CD4-positive, alpha-beta T cell treated with Interleukin-17A for 1 hour (primary cell): ENCODE measurements at places on chromosomes 4 and X.

DNA sequence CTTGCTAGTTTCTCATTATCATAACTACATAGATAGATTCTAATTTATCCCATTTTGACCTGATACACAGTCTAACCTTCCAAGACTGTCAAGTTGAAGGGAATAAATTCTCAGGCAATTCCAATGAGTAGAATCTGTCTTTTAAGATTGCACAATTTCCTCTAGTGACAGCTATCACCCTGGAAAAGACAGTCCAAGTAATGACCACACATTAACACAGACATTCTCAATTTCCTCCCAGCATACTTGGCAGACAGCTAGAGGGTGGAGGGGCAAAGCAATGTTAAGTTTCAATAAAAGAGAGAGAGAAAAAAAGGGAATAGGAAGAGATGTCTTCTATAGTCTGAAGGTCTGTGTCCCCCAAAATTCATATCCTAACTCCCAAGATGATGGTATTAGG, 234.7 kb downstream of the LDB2 start:
- no peak for DNase-seq

GRCh38 chr4:101967697-101968346, 177.3 kb downstream of the BANK1 start:
- DNase-seq: no peak

DNA sequence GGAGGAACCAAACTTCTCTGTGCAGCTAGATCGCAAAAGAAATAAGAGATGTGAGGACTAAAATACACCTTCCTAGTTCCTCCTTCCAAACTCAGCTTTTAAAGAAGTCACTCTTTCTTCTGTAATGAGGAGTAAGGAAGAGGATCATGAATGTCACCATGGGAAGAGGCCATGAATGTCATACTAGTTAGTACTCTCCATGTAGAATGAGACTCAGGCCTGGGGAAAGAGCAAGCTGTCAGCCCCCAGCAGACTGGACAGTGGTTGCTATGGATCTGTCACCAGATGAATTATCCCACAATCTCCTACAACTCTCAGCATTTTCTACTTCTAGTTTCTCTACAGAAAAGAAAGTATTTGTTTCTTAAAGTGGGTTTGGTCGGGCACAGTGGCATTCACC, 57.1 kb upstream of the PRDM8 start:
- no peak for DNase-seq

DNA sequence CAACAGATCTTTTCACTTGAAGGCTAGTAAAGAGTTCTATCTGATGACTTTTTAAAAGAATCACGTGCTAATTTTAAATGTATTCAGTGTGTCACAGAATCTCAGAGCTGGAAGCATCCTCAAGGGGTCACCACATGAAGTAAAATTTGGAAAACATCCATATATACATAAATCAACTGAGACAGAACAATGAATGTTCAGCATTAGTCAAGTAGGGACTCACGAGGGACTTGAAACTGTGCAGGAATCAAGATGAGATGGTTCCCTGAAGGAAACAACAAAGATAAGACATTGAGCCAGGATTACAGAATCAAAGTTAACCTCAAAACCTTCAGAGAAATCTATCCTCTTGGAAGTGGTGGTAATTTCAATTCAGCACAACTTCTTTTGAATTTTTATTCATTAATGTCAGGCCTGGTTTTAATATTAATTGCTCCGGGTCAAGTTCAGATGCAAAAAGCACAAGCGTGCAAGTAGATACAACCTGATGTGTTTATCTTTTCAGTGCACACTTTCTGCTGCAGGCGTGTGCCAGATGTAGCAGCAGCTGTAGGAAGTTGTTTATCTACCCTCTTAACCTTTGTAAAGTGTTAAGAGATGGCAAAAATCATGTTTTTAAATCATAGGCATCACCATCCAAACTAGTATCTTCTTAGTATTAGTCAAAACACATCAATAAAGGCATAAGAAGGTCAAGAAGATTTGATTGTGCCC, 87.7 kb upstream of the SRD5A3 start:
- DNase-seq: no peak

DNA sequence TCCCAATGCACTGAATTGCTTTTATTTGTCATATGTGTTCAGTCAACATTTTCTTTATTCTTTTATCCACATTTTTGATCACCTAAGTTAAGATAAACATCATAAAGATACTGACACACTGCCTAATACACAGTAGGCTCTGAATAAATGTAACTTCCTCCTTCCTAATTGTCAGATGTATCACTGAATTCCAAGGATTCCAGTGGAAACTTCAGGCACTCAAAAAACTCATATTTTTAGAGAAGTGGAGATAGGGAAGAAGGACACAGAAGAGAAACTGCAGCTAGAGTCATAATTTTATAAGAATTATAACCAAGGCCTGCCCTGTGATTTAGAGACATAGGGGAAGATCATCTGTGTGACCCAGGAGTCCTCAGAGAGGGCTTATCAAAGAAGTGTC, 753.3 kb downstream of the ADGRL3 start:
- no peak for DNase-seq

DNA sequence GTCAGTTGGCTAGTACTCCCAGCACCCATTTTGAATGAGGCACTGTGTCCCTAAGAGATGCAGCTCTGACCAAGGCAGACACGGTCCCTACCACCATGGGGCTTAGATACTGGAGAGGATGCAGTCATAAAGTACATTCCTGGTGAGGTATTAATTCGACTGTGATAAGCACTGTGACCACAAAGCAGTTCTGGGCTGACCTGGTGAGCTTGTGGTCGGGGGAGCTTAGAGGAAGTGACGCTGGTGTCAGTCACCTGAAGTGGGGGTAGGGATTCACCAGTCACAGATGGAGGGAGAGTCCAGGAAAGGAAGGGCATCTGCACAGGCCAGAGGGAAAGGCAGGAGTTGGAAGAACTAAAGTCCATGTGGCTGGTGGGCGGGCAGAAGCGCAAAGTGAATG, 15.8 kb upstream of the CLTRN start:
- peak; percentile 8 for DNase-seq

DNA sequence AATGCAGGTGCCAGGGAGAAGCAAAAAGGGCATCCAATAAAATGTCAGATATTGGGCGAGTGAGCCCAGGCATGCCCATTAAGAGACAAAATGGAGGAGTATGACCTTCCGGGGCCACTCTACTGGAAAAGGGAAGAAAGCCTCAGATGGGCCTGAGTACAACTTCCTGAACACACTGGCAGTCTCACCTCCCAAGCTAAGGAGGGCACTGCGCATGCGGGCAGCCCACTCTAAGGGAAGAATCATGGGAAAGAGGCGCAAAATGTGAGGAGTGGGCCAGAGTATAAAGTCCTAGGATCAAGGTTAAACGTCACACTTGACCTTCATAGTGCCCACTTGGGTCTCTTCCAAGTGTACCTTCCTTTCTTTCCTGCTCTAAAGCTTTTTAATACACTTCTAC, 63.5 kb downstream of the TIGD2 start:
- DNase-seq: no peak

DNA sequence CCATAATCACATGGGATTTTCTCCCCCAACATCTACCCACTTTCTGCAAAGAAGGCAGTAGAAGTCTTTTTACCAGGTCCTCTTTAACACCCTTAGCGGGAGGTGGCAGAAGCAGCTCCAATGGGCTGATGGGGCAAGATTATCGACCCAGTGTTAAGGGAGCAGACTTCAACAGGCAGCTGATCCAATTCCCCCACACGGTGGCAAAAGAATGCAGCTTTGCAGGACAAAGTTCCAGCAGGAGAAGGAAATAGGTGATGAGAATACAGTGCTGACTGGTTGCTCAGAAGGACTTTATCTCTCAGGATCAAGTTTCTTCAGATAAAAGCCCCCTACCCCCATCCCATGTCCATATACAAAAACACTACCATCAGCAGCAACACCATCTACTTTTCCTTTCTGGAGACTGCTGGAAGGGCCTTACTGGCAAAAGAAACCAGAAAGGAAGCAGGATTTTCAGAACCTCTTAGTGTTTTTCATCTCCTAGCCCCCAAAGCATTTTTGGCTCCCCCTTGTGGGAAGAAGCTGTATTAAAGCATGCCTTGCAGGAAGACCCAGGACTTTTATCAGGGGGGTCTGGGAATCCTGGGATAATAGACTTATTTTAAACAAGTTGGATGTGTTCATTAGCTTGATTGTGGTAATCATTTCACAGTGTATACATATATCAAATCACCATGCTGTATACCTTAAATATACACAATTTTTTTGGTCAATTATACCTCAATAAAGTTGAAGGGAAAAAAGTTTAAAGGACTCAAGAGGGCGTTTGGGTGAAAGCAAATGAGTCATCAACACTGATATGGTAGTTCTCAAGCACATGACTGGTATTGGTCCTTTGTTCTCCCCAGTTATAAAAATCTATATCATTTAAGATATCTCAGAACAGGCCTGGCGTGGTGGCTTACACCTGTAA, 146.4 kb downstream of the GPC3 start:
- DNase-seq: peak; percentile 6

- DNase-seq: no peak
Measured at GRCh38 chr4:145492376-145492775, 10.7 kb downstream of the SMAD1 start.

GRCh38 chrX:99703473-99703872, 706.6 kb downstream of the PCDH19 start:
- DNase-seq: no peak

DNA sequence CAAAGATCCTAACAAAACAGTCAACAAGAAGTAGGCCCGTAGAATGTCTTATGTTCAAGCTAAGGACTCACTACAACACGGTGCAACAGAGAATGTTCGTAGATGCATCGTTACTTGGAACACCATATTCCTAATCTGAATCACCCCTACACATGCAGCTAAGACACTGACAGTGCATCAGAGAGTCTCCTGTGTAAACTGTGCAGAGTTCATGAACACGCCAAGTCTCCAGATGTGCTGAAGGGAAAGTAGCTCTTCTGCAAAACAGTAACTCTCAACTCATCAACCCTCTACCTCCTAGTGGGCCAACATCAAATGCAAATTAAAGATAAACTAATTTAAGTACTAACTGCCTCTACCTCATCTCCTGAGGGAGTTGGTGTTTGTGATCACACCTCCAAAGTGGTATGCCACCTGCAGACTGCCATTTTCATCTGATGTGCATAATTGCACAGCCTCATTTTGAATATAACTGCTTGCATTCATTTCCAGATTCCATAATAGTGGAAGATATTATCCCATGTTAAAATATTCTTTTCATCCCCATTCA, 73.5 kb downstream of the MOSPD2 start:
- no peak for DNase-seq

DNA sequence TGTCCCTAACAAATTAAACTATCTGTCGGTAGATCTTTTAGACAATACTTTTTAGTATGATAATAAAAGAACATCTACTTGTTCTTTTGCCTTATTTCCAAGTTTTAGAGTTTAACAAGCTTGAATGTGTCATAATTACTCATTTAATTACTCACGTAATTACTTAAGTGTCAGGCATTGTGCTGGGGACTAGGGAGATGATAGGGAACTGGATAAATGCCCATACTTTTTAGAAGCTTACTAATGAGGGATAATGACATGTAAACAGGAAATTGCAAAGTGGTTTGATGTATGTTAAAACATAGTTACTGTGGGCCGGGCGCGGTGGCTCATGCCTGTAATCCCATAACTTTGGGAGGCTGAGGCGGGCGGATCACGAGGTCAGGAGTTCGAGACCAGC, 158.3 kb downstream of the DMD start:
- no peak for DNase-seq

DNA sequence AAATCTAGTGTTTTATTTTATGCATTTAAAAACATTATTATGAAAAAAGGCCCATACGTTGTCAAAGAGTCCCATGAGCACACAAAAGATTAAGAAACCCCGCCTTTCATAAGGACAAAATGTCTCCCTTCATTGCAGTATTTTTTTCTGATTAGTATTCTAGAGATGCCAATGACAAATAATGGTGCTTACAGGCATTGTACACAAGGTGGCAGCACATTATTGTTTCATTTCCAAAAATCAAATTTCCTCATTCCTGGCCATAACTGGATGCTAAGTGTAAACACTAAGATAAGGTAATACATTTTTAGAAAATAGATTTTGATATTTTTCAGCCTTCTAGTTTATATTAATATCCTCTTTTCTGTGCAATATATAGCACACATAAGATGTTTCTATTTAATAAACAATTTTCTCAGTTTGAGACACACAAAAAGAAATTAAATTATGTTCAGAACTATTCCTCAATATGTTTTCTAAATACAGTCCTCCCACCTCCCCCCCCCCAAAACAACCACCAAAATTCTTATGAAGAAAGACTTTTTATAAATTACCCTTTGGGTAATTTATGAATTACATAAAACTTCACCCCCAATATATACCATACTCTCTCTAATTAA, 47.7 kb downstream of the TIGD2 start:
- DNase-seq: peak; percentile 53

GRCh38 chr4:102678695-102679335, 82.0 kb downstream of the MANBA start:
- no peak for DNase-seq

GRCh38 chrX:86154553-86154952, 6.3 kb downstream of the DACH2 start:
- no peak for DNase-seq

GRCh38 chrX:73728602-73729001, 165.6 kb downstream of the CHIC1 start:
- DNase-seq: no peak

GRCh38 chr4:89269121-89269666, 38.4 kb downstream of the GPRIN3 start:
- no peak for DNase-seq

DNA sequence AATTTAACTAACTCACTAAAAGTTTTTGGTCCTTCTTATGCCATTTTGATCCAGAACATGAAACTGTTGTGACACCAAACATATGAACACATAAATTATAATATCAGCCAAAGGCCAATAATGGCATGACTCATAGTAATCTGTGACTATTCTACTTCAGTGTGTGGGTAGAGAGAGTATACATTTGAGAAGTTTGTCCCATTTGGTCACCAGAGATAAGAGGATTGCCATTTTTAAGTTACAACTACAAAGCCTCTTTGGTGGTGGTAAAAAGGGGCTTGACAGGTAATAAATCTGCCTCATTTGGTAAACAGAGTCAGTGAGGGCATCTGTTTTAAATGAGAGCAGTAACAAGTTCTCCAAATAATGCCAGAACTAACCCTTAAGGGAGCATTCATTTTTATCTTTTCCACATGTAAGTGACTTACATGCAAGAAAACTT, 117.9 kb downstream of the TBC1D19 start:
- no peak for DNase-seq

GRCh38 chr4:121360495-121360894, 20.3 kb downstream of the QRFPR start:
- no peak for DNase-seq

GRCh38 chr4:84901173-84901572, 65.3 kb downstream of the WDFY3 start:
- no peak for DNase-seq

- no peak for DNase-seq
Measured at GRCh38 chr4:95102162-95102790, 344.5 kb downstream of the BMPR1B start.

- DNase-seq: no peak
Measured at GRCh38 chr4:136800248-136800647, 732.0 kb downstream of the PCDH18 start.

- DNase-seq: no peak
Measured at GRCh38 chr4:38204339-38205035, 244.3 kb downstream of the PTTG2 start.

- no peak for DNase-seq
Measured at GRCh38 chrX:151710457-151710856, 5.4 kb upstream of the FATE1 start.

GRCh38 chr4:74768857-74769525, 25.3 kb downstream of the BTC start:
- DNase-seq: no peak

GRCh38 chrX:27966955-27967354, 14.3 kb downstream of the DCAF8L1 start:
- DNase-seq: no peak
